ENCODE measurements at places on chromosomes 7 and 10.

- no peaks in the 10 kb centered on the region for H3K36me3 ChIP-seq
- no peaks in the 10 kb centered on the region for H3K27me3 ChIP-seq
- no peak overlapping the region for H3K4me3 ChIP-seq
- no peak for DNase-seq
- peaks cover 14% of the 10 kb centered on the region for H3K4me1 ChIP-seq
These were observed 45.2 kb downstream of the AHCYL2 start for GRCh38 chr7:129270077-129270476.

- DNase-seq = no peak
- no peak overlapping the region for H3K27ac ChIP-seq
- H3K27me3 ChIP-seq = no peaks in the 10 kb centered on the region
- peak overlapping the region; percentile 39 for H3K4me3 ChIP-seq
- peaks cover 18% of the 10 kb centered on the region for H3K4me1 ChIP-seq
These were observed 54.2 kb downstream of the TRIL start for GRCh38 chr7:28903730-28904577.

DNA sequence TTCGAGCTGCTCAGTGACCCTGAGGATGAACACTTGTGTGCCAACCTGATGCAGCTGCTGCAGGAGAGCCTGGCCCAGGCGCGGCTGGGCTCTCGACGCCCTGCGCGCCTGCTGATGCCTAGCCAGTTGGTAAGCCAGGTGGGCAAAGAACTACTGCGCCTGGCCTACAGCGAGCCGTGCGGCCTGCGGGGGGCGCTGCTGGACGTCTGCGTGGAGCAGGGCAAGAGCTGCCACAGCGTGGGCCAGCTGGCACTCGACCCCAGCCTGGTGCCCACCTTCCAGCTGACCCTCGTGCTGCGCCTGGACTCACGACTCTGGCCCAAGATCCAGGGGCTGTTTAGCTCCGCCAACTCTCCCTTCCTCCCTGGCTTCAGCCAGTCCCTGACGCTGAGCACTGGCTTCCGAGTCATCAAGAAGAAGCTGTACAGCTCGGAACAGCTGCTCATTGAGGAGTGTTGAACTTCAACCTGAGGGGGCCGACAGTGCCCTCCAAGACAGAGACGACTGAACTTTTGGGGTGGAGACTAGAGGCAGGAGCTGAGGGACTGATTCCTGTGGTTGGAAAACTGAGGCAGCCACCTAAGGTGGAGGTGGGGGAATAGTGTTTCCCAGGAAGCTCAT is 1.1 kb downstream of the DDIT4 start:
- H3K36me3 ChIP-seq = peaks cover 5% of the 10 kb centered on the region
- H3K27ac ChIP-seq = peak overlapping the region; percentile 97
- H3K27me3 ChIP-seq = no peaks in the 10 kb centered on the region
- H3K4me3 ChIP-seq = peak overlapping the region; percentile 93

- no peaks in the 10 kb centered on the region for H3K4me1 ChIP-seq
- DNase-seq = no peak
- no peak overlapping the region for H3K27ac ChIP-seq
- no peak overlapping the region for H3K4me3 ChIP-seq
- H3K27me3 ChIP-seq = no peaks in the 10 kb centered on the region
These were observed 102.4 kb upstream of the VWC2 start for GRCh38 chr7:49670991-49671390.

DNA sequence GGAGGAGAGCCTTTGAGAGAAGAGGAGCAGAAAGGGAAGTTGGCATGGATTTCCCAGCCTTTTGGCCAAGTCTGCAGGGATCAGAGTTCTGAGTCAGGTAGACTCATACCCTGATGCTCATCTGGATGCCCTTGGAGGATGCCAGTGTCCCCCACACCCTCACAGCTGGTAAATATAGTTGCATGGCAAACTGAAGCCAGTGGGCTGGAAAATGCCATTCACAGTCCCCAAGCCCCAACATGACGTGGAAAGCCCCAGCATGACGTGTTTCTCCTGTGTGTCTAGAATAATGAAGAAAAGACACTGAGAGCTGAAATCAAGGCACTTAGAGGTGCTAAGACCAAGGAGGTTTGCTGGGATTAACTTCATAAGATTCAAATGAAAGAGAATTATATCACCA is 24.8 kb upstream of the APBB1IP start:
- H3K4me1 ChIP-seq = no peaks in the 10 kb centered on the region
- H3K27ac ChIP-seq = no peak overlapping the region
- no peak overlapping the region for H3K4me3 ChIP-seq
- no peaks in the 10 kb centered on the region for H3K36me3 ChIP-seq
- no peak for DNase-seq

DNA sequence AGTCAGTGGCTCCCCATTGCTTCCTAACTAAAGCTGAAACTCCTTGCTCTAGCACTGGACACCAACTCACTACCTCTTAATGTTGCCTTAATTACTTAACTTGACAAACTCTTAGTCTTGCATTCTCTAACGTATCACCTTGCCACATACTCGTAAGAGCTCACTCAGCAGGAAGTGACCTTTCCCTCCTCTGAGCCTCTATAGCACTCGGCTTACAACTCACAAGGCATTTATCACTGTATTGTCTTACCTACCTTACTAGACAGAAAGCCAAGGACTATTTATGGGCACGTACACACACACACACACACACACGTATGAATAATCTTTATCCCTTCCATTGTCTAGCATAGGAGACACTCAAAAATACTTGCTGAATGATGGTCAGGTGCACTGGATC is 21.2 kb downstream of the CEP41 start:
- H3K4me1 ChIP-seq = no peaks in the 10 kb centered on the region
- DNase-seq = no peak
- H3K4me3 ChIP-seq = no peak overlapping the region
- no peaks in the 10 kb centered on the region for H3K27me3 ChIP-seq
- H3K36me3 ChIP-seq = no peaks in the 10 kb centered on the region

GRCh38 chr10:22477334-22478287 is 132.3 kb downstream of the SPAG6 start:
- H3K27ac ChIP-seq = no peak overlapping the region
- H3K4me1 ChIP-seq = peaks cover 5% of the 10 kb centered on the region
- no peaks in the 10 kb centered on the region for H3K36me3 ChIP-seq
- no peak overlapping the region for H3K4me3 ChIP-seq
- H3K27me3 ChIP-seq = peaks cover 40% of the 10 kb centered on the region

DNA sequence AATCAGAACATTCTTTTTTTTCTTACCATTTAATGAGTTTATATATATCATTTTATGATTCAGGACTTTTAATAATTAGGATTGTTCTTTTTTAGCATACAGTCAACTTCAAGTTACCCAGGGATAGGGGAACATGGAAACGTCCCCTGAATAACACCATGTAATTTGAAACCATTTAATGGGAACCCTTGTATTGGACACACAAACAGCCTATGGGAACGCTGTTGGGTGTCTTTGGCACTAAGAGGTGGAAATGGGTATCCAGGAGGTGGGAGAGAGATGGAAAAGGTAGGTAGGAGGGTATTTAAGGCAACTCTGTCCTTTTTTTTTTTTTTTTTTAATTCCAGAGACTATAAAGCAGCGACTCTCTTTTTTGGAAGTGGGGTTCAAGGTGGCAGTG is 2.6 kb downstream of the LUC7L2 start:
- peaks cover 53% of the 10 kb centered on the region for H3K4me1 ChIP-seq
- H3K4me3 ChIP-seq = peak overlapping the region; percentile 98
- peak overlapping the region; percentile 18 for H3K27ac ChIP-seq
- DNase-seq = no peak
- no peaks in the 10 kb centered on the region for H3K27me3 ChIP-seq
- H3K36me3 ChIP-seq = peaks cover 8% of the 10 kb centered on the region

DNA sequence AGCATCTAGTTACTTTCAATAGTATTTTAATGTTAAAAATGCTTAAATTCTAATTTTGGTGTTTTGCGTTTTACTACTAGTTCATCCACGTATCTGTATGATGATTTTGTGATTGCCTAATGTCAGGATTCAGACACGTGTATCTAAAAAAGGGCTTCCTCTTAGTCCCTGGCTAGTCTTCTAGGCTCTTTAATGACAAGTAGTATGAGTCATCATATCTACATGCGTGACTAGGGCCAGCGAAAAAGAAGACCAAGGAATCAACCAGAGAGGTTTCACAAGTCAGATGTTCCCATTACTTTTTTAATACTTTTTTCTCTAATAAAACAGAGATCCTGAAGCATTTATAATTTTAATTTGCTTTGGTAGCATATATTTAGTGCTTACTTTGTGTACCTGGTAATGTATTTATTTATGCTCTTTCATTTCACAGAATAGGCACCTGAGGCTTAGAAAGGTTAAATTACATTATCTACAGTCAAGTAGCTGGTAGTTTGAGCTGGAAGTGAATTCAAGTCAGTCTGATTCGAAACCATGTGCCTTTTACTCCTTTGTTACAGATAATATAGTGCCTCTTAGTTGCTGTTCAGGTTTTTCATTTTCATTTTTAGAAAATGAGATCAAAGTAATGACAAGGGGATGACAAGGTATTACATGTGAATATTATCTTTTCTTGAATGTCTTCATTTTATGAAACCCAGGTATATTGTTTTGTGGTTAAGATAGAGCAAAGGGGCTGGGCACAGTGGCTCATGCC is 140.3 kb downstream of the FOXP2 start:
- peak; percentile 28 for DNase-seq
- peaks cover 6% of the 10 kb centered on the region for H3K4me1 ChIP-seq
- H3K27ac ChIP-seq = no peak overlapping the region
- no peak overlapping the region for H3K4me3 ChIP-seq
- H3K36me3 ChIP-seq = no peaks in the 10 kb centered on the region

- peaks cover 4% of the 10 kb centered on the region for H3K4me1 ChIP-seq
- H3K4me3 ChIP-seq = no peak overlapping the region
- H3K36me3 ChIP-seq = peaks cover 64% of the 10 kb centered on the region
- H3K27ac ChIP-seq = no peak overlapping the region
- H3K27me3 ChIP-seq = no peaks in the 10 kb centered on the region
These were observed 113.9 kb downstream of the CYTH3 start for GRCh38 chr7:6158424-6159096.

DNA sequence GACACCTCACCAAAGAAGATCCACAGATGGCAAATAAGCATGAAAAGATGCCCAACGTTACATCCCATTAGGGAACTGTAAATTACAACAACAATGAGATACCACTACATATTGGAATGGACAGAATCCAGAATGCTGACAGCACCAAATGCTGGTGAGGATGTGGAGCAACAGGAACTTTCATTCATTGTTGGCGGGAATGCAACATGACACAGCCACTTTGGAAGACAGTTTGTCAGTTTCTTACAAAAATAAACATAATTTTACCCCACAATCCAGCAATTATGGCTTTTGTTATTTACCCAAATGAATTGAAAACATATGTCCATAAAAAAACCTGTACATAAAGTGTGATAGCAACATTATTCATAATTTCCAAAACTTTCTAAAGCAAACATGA is 176.8 kb downstream of the C7orf25 start:
- no peaks in the 10 kb centered on the region for H3K4me1 ChIP-seq
- no peak overlapping the region for H3K27ac ChIP-seq
- no peak overlapping the region for H3K4me3 ChIP-seq
- no peak for DNase-seq

GRCh38 chr7:56092789-56093531 is at the start of gene PHKG1:
Gene PHKG1, minus strand, starts transcription at chr7:56092952. Its CDS starts 4,011 bp downstream, at chr7:56088941.
- H3K36me3 ChIP-seq = no peaks in the 10 kb centered on the region
- no peaks in the 10 kb centered on the region for H3K27me3 ChIP-seq
- DNase-seq = peak; percentile 84

- H3K27me3 ChIP-seq = no peaks in the 10 kb centered on the region
- no peak overlapping the region for H3K27ac ChIP-seq
- no peak overlapping the region for H3K4me3 ChIP-seq
- H3K4me1 ChIP-seq = no peaks in the 10 kb centered on the region
- no peak for DNase-seq
- H3K36me3 ChIP-seq = no peaks in the 10 kb centered on the region
These were observed 767.7 kb downstream of the TYW1 start for GRCh38 chr7:67764289-67764688.

DNA sequence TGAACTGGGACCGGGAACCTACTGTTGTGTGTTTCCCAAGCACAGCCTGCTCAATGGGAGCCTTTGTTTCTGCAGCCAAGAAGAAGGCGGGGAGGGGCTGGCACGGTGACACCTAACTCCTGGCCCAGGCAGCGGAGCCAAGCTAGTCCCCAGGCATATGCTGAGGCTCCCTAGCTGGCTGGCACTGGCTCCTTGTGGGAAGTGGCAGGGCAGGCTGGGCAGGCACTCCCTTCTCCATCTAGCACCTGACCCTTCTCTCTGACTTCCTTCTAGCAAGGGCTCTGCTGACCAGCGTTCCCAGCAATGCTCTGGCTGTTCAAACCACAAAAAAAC is 325.0 kb downstream of the PLXNA4 start:
- peaks cover 8% of the 10 kb centered on the region for H3K4me1 ChIP-seq
- H3K27me3 ChIP-seq = no peaks in the 10 kb centered on the region
- H3K27ac ChIP-seq = no peak overlapping the region
- peak; percentile 62 for DNase-seq
- no peaks in the 10 kb centered on the region for H3K36me3 ChIP-seq
- H3K4me3 ChIP-seq = no peak overlapping the region

DNA sequence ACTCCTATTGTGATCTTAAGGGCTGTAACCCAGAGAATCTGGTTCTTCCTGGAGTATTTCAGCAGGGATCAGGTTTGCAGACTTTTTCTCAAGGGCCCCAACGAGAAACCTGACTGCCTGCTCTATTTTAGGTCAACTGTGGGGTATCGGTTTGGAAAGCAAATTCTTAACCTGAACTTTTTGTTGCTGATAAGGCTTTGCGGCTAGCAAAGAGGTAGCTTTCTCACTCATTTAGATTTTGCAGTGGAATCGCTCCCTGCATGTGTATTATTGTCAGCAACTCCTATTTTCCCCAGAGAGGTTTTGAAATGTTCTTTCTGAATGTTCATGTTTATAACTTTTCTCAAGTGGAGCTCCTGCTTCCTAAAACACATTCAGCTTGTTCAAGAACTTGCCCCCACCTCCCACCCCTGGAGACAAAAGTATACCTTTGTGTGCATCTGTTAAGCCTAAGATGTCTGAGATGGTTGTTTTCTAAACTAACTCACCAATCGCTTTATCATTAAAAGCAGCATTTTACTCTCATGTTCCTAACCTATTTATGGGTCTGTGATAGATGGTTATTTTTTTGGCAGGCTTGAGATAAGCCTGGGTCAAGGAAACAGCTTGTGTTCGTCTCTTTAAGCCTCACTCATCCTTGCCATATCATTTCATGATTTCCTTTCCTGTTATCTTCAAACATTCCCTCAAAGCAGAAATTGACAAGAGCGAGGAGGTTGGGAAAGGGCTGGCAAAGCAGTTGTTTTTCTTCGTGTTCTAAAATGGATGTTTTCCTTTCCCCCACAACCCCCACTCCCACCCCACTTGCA is 129.8 kb downstream of the BAMBI start:
- DNase-seq = no peak
- H3K4me1 ChIP-seq = peaks cover 19% of the 10 kb centered on the region
- no peaks in the 10 kb centered on the region for H3K27me3 ChIP-seq
- no peak overlapping the region for H3K4me3 ChIP-seq

DNA sequence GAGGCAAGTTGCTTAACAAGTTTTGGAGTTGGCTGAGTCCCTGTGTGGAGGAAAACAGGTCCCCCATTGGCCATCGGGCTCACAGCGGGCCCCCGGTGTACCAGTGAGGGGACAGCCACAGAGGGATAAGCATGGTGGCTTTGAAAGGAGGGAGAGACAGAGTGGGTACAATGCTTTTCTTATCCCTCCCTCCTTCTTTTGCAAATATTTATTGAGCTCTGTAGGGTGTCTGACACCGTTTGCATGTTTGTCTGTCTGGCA is 2.8 kb downstream of the HTRA1 start:
- H3K27me3 ChIP-seq = no peaks in the 10 kb centered on the region
- DNase-seq = no peak
- no peak overlapping the region for H3K27ac ChIP-seq
- H3K36me3 ChIP-seq = no peaks in the 10 kb centered on the region
- H3K4me3 ChIP-seq = no peak overlapping the region
- peaks cover 27% of the 10 kb centered on the region for H3K4me1 ChIP-seq

GRCh38 chr10:132912713-132913558 is 29.4 kb downstream of the CFAP46 start:
- no peak overlapping the region for H3K27ac ChIP-seq
- no peaks in the 10 kb centered on the region for H3K36me3 ChIP-seq
- H3K4me1 ChIP-seq = no peaks in the 10 kb centered on the region
- peaks cover 29% of the 10 kb centered on the region for H3K27me3 ChIP-seq
- no peak for DNase-seq
